ENCODE measurements at places on chromosomes 16 and 17. TPM values are rescaled to one million over a fixed set of nuclear protein-coding genes. Genes with fewer than 3 reads are reported as not detected.

The HS3ST2 gene
- not detected for total RNA-seq

DNA sequence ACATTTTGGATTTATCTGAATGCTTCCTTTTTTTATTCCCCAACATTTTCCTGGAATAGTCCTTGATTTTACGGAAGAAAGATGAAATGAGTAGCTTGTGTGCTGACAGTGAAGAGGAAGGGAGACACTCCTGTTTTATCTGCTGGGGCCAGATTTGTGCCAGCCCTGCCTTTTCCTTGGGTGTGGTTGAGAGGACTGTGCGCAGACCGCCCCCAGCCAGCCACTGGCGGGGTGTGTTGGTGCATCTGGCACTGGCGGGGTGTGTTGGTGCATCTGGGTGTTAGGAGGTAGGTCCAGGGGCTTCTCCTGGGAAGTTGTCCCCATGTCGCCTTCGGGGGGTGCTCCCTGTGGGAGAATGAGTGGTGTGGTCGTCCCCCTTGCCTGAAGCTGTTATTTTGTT lies 39.5 kb downstream of the RAP1GAP2 start:
- no peak for DNase-seq

The OR3A3 gene
- total RNA-seq = not detected

The SLC6A4 gene
- total RNA-seq = not detected

- DNase-seq = no peak
Measured at GRCh38 chr17:74369221-74369620, 1.9 kb downstream of the GPR142 start.

- DNase-seq = no peak
Measured at GRCh38 chr17:76568811-76569221, 16.8 kb downstream of the ST6GALNAC2 start.

The ZNF48 gene
- 7.4 TPM for total RNA-seq

Measured in H4 (cell line).